ENCODE measurements at places on chromosomes 6 and 20.

DNA sequence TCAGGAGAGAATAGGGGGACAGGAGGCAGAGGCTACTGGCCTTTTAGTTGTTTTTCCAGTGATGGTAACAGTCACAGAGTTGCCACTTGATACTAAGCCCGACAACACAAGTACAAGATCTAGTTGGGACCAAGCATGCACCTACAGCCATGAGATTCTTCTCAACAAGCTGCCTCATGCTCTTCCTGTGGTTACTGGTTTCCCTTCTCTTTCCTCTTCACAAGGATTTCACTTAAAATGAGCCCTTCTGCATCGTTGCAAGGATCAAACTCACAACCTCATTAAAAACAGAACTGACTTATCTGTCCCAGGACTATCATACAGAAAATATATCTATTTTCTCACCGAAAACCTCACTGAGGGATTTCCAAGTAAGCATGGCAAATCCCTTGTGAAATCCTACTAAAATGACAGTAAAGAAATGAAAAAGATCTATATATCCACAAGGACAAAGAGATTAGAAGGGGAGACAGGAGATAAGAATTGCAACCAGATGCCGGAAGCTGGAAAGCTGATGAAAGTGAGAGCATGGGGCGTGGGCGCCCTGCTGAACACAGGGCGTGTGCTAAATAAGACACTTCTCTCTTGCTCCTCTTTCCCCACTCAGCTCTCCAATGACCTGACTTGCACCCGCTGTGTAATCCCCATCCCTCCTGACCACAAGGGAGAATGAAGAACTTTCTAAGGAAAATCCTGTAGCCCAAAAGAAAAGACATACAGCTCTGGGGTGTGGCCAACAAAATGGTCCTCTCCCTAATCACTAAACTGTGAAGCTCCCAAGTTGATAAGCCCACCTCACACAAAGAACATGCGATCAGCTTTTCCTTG, 13.4 kb downstream of the MTFR2 start:
- DNase-seq: peak; percentile 45

DNA sequence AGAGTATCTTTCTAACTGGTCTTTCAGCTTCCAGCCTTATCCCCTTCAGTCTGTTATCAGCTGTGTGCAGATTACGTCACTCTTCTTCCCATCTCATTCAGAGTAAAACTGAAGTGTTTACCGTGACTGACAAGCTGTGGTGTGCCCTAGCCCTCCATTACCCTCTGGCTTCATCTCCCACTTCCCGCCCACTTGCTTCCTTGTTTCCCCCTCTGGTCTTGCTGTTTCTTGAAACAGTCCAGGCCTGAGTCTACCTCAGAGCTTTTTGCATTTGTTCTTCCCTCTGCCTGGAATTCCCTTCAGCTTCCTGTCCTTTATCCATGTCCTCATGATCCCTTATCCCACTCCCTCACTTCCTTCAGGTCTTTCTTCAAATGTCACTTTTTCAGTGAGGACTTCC, 66.9 kb downstream of the CARMIL1 start:
- peak; percentile 42 for DNase-seq

- no peak for DNase-seq
Observed at GRCh38 chr6:150589852-150590251, 9.8 kb upstream of the PLEKHG1 start.

- no peak for DNase-seq
Observed at GRCh38 chr6:52435345-52435744, 15.2 kb downstream of the EFHC1 start.

DNA sequence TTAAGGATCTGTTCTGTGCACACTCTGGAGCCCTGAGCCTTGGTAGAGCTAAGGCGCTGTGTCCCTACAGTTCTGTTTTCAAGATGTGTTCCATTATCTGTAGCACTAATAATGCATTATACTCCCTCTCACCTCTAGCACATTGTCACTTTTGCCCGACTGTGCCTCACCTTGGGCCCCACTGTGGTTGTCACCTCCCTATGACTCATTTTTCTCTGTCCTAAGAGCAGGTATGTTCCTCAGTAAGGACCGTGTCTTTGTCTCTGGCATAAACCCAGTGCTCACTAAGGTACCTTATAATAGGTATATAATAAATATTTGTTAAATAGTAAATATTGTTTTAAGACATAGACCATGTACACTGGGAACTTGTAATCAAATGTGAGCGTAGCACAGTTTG, 942.5 kb upstream of the CITED2 start:
- DNase-seq: no peak

DNA sequence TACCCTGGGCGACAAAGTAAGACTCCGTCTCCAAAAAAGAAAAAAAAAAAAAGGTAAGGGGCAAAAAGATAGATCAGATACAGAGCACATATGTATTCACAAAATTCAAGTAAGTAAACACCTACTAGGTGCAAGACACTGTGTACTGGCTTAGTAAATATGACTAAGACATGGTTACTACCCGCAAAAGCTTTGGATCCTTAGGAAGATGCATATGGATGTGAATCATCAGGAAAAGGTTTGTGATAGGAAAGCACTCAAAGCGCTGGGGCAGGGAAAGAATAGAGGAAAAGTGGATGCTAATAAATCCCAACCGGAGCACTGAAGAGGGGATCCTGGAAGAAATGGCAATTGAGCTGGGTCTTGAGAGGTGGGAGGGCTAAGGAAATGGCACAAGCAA, 118.8 kb upstream of the FAM184A start:
- DNase-seq: no peak

Data from GDM1 (cell line).